ENCODE measurements at places on chromosomes 12 and 14.

DNA sequence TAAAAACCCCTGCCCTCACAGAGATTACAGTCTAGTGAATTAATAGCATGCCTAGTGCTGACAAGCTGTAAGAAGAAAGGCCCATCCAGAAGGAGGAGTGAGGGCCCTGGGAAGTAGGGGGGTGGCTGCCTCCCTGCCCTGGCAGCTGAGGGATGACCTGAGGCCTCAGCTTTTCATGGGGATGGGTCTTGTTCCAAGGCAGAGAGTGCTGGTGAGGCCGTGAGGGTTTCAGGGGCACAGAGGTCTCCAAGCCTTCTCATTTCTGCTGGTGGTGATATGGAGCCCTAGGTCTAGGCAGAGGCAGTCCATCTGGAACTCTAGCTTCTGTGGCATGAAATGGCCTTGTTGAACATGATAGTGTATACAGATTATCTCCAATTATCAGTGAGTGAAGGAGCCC lies 114.4 kb downstream of the ZFP36L1 start:
- DNase-seq: no peak

- no peak for DNase-seq
These were observed 117.3 kb upstream of the OVCH1 start for GRCh38 chr12:29614694-29615325.

GRCh38 chr14:104302794-104303405 lies 164.5 kb downstream of the KIF26A start:
- no peak for DNase-seq

DNA sequence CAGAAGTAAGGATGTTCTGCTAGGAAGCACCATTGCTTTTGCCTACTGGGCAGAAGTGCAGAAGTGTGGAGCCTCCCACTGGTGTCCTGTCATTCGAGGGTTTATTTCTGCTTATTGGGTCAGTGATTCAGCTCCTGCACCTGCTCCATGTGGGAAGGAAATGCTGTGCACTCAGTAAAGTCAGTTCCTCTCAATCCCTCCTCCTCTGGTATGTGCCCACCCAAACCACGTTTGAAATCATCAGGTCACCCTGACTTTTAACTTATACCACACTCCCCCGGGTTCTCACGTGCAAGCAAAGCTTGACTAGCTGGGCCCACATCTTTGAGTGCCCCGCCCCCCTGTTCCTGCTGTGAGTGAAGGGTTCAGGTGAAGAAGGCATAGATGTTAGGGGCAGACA lies 223.7 kb downstream of the CHST11 start:
- DNase-seq: no peak

- no peak for DNase-seq
These were observed 10.4 kb upstream of the GPR132 start for GRCh38 chr14:105075379-105076295.

DNA sequence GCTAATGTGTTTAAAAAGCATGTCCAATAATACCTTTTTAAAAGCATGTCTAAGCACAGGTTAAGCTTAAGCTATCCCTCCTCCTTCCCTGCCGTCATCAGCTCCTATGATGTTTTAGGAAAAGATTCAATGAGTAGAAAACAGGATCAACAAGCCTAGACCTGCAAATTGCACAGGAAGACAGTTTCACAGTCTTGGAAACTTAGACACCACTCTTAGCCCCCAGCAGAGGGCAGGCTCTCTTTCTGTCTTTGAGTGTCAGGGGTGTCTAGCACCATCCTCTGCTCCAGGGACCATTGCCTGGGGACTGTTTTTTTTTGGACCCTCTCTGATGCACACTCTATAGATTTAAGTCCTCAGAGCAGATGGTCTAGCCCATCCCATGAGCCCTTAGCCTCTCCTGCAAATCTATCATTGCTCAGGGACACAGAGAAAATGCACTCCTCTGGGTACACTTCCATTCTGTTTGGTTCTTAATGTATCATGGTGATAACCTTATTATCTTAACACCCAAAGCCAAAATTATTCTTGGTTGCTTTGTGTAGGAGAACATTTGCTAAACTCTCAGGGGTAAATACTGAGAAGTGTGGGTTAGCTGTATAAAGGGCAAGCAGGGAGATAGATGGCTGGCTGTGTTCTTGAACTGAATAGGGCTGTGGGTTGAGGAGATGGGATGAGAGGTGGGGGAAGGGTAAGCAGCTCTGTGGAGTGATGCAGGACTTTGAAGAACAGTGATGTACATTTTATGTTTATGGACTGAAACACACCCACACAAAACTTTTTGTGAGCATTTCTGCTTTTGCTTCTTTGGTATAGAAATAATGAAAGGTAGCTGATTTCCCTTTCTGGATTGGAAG lies 259.9 kb upstream of the DDHD1 start:
- no peak for DNase-seq

GRCh38 chr12:31828071-31828470 lies 99.2 kb upstream of the AMN1 start:
- peak; percentile 18 for DNase-seq

DNA sequence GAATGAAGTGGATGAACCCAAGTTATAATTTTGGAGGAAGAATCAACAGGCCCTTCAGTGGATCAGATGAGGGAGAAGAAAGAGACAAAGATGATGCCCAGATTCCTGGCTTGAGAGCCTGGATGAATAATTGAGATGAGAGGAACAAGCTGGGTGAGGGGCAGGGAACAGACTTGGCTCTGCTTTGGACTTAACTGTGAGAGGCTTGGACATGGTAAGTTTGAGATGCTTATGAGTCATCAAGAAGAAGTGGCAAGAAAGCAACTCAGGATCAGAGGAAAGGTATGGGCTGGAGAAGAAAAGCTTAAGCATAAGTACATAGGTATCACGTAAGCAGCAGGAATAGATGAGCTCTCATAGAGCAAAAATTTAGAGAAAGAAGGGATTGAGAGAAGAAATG lies 55.3 kb downstream of the FIGNL2 start:
- DNase-seq: no peak

DNA sequence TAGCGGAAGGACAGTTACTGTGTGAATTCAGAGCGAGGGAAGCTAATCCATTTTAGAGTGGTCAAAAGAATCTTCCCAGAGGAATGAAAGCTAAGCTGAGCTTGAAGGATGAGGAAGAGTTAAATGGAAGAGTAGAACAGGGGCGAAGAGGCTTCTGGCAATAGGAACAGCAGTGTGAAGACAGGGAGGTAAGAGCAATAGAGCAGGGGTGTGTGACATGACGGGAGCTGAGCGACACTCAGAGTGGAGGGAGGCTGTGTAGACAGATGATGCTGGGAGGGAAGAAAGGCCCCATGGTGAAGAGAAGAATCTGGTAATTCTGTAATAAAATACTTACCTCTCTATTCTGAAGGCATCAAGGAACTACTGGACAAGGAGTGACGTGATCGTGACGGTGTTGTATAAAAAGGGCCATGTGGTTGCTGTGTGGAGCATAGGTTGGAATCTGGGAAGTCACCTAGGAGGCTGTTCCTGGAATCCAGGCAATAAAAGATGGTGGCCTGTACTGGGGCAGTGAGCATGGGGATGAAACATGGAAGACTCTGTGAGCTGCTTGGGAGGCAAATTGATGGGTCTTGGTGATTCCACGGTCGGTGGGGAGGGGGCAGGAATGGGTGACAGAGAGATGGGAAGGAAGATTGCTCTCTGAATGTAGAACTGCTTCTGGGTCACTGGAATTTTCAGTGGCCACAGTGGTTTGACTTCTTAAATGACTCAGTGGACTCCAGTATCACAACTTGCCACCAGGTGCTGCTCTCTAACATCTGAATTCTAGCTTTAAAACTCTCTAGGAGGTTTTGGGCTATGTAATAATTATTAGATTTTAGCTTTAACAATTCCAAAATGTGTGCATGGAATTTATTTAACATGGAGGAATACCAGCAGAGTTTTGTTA lies 164.1 kb downstream of the ATP23 start:
- no peak for DNase-seq

DNA sequence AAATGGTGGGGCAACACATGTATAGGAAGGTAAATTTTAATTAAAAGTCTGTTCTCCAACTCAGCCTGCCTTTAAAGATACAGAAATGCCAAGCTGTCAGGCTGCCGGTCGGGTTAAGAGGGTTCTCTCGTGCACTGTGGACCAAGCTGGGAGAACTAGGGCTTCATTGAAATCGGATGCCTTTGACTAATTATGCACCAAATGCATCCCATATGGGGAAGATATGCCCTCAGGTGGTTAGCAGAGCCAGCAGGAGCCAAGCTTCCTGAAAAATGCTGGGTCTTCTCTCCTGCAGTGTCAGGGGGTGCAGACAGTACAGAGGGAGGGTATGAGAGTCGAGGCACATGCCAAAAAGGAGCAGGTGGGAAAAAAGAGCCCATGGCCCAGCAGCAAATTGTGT lies 236.1 kb downstream of the CACNA1C start:
- DNase-seq: no peak

- DNase-seq: no peak
These were observed 932.3 kb downstream of the DIO2 start for GRCh38 chr14:79278798-79279644.

GRCh38 chr14:59772233-59772632 lies 98.3 kb downstream of the RTN1 start:
- DNase-seq: no peak

DNA sequence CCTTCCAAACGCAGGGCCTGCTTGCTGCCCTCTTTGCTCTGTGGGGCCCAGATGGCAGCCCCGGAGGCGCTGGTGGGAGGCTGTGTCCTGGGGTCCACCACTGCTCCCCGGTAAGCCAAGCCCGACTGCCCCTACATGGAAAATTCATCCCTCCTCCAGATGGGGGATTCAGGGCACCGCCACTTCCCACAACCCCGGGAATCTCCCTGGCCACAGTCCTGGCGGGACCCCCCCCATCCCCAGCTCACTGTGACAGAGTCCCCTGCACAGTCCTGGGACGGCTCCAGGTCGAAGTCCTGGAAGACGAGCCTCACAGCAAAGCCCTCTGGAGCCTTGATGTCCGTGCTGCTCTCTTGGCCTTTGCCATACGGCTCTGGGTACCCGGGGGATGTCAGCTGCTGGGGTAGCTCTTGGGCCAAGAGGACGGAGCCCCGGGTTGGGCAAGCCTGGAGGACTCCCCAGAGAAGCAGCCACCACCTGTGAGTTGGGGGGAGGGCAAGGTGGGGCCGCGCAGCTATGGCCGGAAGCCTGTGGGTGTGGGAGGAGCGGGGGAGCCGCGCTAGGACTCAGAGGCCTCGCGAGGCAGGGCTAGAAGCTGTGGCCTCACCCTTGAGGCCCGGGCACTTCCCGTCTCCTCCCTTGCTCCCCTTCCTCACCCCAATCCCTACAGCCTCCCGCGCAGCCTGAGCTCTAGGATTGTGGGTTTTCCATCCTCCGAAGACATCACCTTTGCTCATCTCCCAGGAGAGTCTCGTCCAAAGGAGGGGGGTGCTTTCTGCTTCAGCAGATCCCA lies 815 bp downstream of the C1RL start:
- peak; percentile 77 for DNase-seq

- no peak for DNase-seq
These were observed 74.0 kb downstream of the PLEKHG3 start for GRCh38 chr14:64778104-64778754.

DNA sequence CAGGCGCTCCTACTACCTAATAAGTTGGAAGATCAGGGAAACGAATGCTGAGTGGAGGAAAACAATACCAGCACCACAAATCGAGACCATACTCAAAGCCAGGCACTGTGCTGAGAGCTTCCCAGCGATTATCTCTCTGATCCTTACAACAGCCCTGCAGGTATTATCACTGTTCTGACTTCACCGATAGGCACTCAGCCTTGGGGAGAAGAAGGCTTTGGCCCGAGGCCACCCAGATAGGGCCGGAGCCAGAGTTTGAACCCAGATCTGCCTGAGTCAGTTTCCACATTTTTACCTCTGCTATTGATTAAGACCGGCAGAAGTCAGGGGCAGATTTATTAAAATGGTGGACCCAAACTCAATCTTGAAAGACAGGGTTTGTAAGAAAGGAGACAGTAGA lies 4.9 kb downstream of the SVOP start:
- DNase-seq: no peak

- no peak for DNase-seq
These were observed 256.6 kb downstream of the PRKD1 start for GRCh38 chr14:29671034-29671433.

DNA sequence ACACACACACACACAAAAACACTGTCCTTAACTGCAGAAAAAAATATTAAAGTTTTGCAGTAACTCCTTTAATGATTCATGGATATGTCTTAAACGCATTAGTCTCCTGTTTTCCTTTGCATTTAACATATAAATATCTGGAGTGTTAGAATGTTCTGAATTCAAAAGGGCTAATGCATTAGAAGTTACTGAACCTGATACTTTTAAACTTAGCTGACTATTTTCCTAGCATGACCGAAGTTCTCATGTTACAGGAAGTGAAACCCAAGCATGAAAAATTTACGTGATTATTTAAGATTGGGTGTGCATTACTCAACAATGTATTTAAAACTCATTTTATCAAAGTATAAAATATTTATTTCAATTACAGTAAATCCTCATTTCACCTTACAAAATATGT lies 791.2 kb downstream of the FLRT2 start:
- DNase-seq: no peak

- DNase-seq: no peak
These were observed 42.2 kb downstream of the SLC17A8 start for GRCh38 chr12:100399095-100399494.

DNA sequence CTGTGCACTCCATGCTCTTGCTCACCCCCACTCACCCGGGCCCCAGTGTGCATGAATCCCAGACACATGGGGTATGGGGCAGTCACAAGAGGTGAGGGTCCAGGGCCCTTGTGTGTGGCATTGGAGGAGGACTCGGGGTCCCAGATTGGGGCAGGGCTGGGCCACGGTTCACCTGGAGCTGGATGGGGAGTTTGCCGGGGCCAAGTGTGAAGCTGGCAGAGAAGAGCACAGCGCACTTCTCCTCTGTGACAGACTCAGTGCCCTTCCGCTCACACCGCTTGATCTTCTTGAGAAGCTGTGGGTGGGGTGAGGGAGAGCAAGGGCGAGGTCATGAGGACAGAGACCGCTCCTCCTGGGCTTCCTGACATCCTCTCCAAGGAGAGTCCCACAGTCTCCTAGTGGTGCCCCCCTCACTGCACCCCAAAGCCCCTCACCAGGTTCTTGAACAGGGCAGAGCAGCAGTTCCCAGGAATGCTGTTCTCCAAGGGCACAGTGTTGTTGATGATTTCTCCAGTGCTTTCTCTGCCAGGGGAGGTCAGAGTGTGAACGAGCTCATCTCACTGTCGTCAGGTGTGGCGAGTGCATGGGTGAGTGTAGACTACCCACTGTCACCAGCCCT lies 6.8 kb downstream of the STAT6 start:
- DNase-seq: no peak

GRCh38 chr12:116492703-116493324 lies 66.4 kb upstream of the MAP1LC3B2 start:
- DNase-seq: no peak

DNA sequence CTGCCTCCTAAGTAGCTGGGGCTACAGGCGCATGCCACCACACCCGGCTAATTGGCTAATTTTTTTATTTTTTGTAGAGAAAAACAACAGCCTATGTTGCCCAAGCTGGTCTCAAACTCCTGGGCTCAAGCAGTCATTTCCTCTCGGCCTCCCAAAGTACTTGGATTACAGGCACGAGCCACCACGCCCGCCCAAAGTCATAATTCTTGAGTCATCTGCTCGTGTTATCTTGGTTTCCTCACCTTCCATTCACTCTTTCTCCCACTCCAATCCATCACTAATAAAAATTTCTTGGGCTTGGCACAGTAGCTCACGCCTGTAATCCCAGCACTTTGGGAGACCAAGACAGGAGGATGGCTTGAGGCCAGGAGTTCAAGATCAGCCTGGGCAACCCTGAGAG lies 32.0 kb downstream of the ITGA7 start:
- DNase-seq: no peak

- no peak for DNase-seq
These were observed 62.7 kb downstream of the RASSF3 start for GRCh38 chr12:64672925-64673409.

- DNase-seq: no peak
These were observed 84.6 kb downstream of the GARIN6 start for GRCh38 chr12:99732131-99732530.

- no peak for DNase-seq
These were observed 13.6 kb upstream of the EMP1 start for GRCh38 chr12:13182881-13183280.

Data from CD4-positive, alpha-beta T cell treated with Interleukin-12 subunit alpha and Interleukin-12 subunit beta, for 1 hour (primary cell).